ENCODE measurements at places on chromosomes 6 and 20.

GRCh38 chr6:18412644-18413043 is 25.5 kb downstream of the RNF144B start:
- DNase-seq, result no peak

GRCh38 chr6:137315081-137315480 is 95.9 kb upstream of the IFNGR1 start:
- DNase-seq, result no peak

DNA sequence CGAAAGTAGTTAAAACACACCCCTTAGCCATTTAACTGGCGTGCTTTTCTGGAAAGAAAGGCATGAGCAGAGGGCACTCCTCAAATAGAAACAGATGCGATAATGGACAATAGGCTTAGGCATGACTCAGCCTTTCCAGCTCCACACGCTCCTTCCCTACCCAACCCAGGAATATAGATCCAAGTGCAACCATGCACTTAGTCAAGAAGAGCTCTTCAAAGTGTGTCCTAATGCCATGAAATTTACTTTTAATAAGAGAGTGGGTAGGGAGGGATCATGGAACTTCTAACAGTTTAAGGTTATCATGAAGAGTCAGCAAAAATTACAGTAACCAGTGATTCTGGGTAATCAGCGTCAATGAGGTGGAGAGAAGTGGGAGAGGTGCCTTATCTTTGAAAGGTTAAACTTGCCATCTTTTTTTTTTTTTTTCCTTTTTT is 2.4 kb upstream of the EFHC1 start:
- DNase-seq, result no peak

- DNase-seq, result no peak
Measured at GRCh38 chr20:38748861-38749149, 545 bp downstream of the ACTR5 start.

- DNase-seq, result no peak
Measured at GRCh38 chr6:28969129-28969528, 36.0 kb downstream of the ZNF311 start.

GRCh38 chr20:47024461-47024937 is 129.9 kb downstream of the EYA2 start:
- no peak for DNase-seq

GRCh38 chr20:62428002-62428372 is 648 bp upstream of the RBBP8NL start:
- DNase-seq, result no peak

DNA sequence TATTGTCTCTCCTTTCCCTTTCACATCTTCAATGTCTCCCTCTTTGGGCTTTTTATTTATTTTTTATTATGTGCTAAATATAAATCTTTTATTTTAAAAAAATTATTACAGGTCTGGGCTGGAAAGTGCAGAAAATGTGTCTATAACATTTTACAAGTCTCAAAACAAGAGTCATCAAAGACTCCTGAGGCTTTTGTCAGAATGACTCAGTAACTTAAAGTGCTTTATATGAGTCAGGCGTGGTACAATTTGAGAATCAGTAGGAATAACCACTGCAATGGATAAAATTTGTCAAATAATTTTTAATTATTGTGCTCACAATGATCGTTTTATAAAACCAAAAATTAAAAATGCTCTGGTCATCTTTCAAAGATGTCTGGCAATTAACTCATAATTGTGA is 193.9 kb downstream of the MMUT start:
- no peak for DNase-seq

DNA sequence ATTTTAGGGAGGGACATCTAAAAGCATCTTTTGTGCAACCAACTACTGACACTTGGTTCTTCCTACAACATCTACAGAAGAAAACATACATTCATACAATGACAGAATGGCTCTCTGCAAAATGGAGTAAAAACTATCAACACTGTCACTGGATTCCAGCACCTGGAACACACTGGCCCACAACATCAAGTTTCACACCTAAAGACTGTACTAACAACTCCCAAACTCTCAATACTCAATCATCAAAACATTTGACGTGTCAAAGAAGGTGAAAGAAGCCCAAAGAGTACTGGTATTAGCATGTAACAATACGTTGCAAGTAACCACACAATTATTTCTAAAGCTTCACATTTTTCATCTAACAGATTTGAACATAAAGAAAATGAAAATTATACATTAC is 2.1 kb downstream of the CPNE1 start:
- no peak for DNase-seq

DNA sequence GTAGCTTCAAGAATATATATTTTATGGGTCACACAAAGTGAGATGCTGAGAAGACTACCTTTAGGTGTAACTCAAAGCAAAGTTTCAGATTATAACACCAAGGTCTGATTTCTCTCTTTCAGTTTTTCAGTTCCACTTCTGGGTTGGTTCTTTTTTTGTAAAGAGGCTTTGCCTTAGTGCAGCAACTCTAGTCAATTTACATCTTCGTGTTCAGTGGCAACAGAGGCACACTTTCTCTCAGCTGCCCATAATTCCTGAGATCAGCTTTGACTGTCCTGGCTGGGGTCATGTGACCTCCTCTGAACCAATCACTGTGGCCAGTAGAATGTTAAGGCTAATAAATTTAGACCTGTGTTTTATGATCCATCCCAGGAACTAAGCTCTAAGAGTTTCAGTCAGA is 120.2 kb downstream of the TINAG start:
- DNase-seq, result no peak

DNA sequence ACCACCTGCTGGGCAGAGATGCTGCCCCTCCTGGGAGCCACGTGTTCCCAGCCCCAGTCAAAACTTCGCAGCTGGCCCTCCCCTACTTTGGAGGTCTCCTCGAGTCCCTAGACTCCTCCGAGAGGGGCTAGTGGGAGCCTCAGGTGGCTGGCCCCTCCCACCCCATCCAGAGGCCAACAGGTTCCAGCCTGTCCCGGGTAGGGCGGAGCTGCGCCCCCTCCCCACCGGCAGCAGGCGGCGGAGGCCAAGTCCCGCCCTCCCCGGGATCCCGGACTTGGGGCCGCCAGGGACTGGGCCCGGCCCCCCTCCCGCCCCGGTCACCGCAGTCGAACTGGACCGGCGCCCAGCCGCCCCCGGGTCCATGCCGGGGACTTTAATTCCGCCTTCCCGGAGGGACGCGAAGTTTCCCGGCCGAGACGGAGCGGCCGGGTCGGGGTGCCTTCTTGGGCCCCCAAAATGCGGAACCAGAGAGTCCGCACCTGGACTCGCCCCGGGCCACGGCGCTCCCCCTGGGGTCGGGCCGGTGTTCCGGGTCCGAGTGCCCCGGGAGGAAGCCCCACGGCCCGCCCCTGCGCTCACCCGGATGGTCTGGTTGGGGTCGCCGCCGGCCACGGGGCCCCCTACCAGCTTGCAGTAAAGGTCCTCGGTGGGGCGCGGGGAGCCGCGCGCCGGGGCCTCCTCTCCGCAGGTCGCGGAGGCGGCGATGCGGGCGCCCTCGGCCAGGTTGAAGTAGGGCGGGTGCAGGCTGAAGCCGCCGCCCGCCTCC is 559 bp downstream of the LAMA5 start:
- DNase-seq, result no peak

- no peak for DNase-seq
Measured at GRCh38 chr20:6008254-6008653, 45.6 kb downstream of the LRRN4 start.

DNA sequence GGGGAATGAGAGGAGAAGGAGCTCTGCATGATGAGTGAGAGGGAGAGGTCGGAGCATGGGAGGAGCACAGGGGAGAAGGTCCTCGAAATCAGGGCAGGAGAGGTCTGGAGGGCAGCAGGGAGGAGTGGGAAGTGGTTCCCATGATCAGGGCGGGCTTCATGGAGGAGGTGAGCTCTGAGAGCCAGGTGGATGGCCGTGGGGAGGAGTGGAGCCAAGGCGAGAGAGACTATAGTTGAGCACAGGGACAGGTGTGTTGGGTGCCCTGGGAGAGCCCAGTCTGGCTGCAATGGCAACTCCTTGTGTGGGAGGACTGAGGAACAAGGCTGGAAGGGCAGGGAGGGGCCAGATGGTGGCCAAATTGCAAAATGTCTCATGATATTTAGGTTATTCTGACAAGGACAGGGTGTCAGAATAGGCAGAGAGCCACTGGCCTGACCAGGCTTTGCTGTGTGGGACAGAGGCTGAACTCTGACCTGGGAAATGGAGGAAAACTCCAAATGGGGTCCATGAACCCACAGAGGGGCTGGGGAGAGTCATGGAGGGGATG is 21.4 kb downstream of the TTBK1 start:
- no peak for DNase-seq

DNA sequence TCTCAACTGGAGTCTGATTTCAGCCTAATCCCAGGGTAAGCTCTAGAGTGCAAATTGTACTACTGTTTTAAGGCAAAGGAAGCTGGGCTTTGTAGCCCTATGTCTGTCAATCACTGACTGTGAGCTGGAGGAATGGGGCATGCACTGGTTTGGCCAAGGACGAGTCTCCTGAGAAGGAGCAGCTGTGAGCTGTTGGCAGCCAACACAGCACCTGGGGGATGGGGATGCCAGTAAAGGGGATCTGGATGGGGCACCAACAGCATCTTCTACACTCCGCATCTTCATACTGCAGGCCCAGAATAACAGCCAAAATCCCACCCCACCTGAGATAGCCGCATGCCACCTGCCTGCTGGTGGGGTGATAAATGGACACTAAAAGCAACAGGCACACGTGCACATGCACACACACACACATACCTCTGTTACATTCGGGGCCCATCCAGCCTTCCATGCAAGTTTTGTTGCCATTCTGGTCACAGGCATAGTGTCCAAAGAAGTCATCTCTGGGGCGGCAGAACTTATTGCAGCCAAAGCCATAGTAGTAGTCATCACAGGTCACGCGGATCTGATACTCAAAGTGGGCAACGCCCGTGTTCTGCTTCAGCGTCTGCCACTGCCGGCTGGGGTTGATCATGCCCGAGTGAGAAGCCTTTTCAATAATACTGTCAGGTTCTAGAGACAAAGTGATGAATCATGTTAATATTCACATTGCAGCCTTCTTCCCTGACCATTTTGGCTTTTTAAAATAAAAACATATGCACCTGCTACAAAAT is 15.6 kb downstream of the JAG1 start:
- DNase-seq, result no peak

DNA sequence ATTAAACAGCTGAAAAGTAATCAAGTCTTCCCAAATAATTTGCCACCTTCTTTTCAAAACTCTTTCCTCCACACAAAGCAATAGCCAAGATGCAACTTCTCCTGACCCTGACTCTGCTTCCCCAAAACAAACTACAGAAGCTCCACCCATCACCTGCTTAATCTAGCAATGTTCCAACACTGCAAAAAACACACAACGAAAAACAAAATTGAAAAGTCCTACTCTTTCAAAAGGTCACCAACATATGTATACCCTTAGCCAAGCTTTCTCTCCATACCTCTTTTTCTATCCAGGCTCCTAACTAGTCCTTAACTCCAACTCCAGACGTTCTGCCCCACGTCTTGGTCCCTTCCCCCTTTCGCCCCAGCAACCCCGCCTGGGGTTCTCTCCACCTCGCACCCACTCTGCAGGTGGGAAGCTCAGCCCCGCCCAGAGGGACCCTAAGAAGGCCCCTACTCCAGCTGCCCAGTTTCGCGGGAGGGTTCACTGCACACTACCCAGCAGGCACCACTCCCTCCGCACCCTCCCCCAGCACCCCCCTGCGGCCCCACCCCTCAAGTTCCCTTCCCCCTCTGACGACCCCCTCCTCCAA is 717 bp downstream of the CSNK2A1 start:
- peak; percentile 10 for DNase-seq

DNA sequence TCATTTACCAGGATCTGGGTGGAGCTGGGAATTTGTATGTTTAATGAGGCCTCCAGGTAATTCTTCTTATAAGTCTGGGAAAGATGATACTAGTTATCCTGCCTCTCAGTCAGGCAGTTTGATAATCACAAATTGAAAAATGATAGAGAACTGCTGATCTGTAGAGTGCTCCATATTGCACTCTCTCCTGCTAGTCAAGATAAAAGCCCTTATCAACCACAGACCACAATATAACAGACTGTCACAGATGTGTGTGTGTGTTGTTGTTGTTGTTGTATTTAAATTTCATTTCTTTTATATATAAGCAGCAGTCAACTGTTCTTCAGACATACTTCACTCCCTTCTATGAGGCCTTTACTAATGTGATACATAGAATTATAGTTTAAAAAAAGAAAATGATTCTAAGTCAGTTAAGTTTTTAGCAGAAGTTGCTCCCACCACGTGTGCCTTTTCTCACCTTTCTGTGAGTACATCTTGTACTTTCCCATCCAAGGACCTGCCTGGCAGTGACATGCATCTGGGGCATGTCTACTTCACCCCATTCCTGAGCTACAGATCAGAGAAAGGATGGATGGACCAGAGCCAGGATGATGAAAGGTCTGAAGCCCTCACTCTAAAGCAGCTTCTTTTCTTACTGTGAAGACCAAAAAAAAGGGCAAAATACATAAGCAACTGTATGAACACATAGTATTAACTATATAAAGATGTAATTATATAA is 29.8 kb downstream of the TENT5A start:
- DNase-seq, result no peak

- no peak for DNase-seq
Measured at GRCh38 chr6:75935473-75935793, 137.0 kb downstream of the IMPG1 start.

GRCh38 chr6:47787620-47788497 is 6.0 kb downstream of the OPN5 start:
- peak; percentile 30 for DNase-seq

GRCh38 chr20:32621891-32622584 is 36.9 kb upstream of the NOL4L start:
- no peak for DNase-seq

- no peak for DNase-seq
Measured at GRCh38 chr20:62263396-62263795, 25.1 kb downstream of the OSBPL2 start.

GRCh38 chr20:61821735-61822134 is 243.9 kb downstream of the TAF4 start:
- DNase-seq, result no peak

GRCh38 chr6:2529211-2529719 is 221.5 kb downstream of the MYLK4 start:
- DNase-seq, result no peak
